GM12865 (cell line): ENCODE measurements at places on chromosomes 6 and 20.

- DNase-seq = no peak
These were observed 78.4 kb upstream of the PMEPA1 start for GRCh38 chr20:57787990-57788781.

- no peak for DNase-seq
These were observed 49.9 kb downstream of the TULP4 start for GRCh38 chr6:158361961-158362669.

DNA sequence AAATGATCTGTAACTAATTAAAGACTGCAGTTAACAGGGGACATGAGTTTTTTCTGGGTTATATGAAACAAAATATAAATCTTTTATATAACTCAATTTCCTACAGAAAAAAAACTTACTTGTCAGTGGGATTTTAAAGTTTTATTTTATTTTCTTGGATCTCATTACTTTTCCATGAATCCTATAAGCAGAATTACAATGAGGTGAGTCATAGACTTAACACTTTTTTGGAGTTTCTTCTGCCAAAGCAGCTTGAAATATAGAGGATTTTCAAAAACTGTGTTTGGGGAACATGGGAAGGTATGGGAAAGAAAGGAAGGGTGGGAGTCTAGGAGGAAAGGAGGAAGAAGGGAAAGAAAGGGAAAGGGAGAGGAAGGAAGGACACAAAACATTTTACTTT lies 130.7 kb downstream of the AIG1 start:
- DNase-seq = no peak

DNA sequence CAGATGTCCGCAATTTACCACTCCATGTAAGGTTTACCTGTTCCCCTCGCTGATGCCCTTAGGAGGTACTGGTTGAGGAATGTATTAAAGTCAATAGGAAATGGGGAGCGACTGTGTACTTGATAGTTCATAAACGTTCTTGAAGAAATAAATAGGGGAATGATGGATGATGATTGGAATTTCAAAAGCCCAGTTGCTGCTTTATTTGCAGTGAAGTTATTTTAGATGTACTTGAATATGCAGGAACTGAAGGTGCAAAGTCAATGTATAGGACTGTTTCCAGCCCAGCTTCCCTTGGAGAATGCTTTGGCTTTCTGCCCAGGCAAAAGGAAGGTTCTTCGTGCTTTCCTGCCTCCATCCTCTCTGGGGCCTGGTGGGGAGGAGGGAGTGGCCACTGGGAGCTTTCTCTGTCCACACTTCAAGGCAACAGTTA lies 19.8 kb downstream of the ADGRF5 start:
- no peak for DNase-seq

DNA sequence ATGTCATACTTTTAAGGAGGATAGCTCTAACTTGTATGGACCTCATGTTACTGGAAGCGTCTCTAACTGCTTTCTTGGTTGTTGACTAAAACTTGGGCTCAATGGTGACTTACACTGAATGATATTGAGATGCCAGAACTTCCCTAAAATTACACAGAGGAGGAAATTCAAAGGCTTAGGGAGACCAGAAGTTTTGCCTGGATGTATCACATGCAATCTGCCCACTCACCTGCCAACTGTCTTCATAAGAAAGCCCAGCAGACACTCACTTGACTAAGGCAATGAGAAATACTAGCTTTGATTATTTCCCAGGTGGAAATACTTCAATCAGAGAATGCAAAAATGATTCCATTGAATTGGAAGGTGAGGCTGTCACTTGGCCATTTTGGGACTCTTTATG lies 51.2 kb upstream of the PDYN start:
- DNase-seq = no peak

- DNase-seq = no peak
These were observed 141.1 kb downstream of the CEBPB start for GRCh38 chr20:50331469-50332363.

DNA sequence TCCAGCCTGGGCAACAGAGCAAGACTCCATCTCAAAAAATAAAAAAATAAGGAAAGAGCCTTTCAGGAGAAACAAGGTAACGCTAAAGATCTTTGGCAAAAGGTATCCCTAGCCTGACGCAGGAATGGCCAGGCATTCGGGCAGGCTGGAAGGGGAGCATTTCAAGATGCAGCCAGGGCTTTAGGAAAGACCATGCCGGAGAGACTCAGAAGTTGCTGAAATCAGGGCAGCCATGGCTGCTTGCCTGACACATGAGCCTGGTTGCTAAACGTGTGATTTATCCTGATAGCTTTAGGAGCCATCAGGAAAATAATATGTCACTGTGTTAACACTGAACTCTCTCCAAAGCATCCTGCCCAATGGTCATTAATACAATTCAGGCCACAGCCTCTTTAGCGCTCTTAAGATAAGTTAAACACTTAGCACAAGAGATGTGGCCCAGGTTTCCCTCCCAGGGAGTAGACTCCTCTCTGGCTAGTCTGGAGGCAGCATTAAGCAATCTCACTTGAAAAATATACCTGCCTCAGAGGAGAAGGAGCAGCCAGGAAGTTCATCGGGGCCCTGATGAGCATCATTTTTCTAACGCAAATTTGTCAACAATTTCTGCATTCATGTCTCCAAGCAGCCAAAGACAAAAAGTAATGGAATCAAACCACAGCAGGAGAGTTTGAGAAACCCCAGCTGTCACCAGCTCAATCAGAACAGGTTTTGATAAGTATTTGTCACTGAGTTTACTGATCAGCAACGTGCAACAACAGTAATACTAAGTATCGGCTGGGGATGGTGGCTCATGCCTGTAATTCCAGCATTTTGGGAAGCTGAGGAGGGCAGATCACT lies 200.0 kb downstream of the ZMYND8 start:
- DNase-seq = no peak

DNA sequence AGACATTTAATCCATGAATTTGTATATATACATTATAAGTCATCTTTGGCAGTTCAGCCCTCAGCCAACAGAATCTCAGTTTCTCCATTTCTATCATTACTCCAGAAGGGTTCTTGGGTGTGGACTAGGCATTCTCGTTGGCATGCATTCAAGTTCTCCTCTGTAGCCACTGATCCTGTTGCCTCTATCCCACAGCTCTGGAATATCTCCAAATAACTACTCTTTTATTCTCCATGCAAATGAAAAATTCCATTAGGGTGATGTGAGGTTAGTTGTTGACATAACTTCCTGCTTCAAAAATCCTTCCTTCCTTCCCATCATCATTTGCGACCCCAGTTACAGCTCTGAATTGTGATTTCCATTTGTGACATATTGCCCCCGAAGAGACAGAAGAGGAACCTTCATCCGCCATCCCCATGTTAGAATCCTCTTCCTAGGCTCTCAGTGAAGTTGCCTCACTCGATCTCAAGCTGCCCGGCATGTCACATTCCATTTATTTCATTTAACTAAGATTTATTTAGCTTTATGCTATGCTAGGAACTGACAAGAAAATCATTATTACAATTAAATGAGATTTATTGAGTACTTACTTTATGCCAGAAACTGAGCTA lies 93.7 kb upstream of the EDN1 start:
- DNase-seq = no peak

DNA sequence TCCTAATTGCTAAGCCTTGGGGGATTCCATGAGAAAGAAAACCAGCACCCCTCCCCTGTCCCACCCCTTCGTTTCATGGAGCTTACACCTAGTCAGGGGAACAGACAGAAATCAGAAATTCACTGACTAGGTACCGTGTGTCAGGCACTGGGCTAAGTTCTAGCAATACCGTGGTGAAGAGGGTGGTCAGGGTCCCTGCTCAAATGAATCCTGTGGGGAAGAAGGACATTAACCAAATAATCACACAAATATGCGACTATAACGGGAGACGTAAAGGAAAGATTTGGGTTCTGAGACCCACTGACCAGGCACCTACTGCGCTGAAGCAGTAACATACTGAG lies 65.1 kb upstream of the TOP1 start:
- no peak for DNase-seq

DNA sequence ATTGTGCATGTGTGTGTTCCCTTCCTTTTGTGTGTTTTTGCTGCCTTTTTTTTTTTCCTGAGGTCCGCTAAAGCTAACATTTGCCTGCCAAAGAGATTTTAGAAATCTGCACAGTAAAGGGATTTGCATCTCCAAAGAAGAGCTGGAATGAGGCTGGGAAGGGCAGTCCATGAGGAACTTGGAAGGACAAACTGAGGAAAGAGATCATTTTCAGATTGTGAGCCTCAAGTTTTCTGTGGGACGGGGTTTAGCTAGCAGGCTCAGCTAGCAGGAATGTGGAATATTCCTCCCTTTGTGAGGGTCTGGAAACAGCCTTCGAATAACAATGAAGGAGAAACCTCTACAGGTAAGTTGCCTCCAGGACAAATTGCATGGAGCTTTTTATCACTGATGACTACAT lies 3.8 kb downstream of the INSM1 start:
- no peak for DNase-seq

GRCh38 chr6:114162691-114163347 lies 180.0 kb downstream of the HS3ST5 start:
- DNase-seq = no peak

DNA sequence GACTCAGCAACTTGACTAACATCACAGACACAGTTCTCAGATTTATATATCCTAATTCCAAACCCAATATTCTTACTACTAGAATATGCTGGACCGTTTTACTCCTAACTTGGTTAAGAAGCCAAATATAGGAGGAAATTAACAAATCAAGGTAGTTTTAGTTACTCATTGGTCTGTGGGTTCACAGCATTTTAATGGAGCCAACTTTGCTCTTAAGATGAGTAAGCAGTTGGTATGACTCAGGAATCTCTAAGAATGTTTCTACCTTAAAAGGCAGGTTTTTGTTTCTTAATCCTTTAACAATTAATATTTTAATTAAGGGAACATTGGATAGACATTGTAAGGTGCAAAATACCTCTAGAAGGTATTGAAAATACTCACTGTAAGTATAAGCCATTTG lies 31.6 kb downstream of the OPRM1 start:
- DNase-seq = no peak

- DNase-seq = no peak
These were observed 643 bp downstream of the CD24 start for GRCh38 chr6:106973836-106974335.

GRCh38 chr20:2603816-2604505 lies 48.5 kb upstream of the NOP56 start:
- DNase-seq = no peak

- no peak for DNase-seq
These were observed 75.9 kb upstream of the EYA4 start for GRCh38 chr6:133165235-133165634.

DNA sequence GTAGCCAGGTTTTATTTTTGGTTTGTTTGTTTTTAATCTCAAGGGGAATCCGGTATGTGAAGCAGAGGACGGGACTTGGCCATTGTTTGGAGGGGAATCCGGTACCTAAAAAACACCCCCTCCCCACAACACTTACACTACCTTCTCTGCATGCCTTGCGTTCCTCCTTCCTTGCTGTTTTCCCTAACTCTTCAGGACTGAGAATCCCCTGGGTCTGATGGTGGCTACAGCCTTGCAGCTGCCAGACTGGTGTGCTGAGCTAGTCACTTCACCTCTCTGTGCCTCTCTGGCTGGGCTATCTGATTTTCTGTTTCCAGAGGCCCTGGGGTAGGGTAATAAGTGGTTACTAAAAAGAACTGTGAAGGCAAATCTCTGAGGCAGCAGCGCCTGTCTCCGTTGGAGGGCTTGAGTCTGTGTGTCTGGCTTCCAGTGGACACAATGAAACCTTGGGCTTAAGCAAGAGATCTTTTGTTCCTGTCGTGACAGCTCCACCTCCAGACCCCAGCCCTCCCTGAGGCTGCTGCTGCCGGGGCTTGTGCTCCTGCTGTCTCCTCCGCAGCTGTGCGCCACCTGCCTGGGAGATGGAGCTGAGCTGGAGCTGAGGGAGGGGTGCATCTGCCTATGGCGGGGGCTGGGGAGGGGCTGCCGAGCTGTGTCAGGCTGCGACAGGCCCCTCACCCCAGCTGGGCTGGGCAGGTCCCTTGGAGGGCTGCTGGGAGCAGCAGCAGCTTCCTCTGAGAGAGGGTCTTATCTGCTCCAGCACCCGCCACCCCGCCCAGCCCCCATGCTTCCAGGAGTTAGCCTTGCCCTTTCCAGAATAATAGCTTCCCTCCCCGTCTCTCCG lies 65.8 kb upstream of the CCDC167 start:
- peak; percentile 53 for DNase-seq

- DNase-seq = no peak
These were observed 146.3 kb upstream of the GJE1 start for GRCh38 chr6:141986457-141986856.

GRCh38 chr6:10463491-10464481 lies 48.9 kb upstream of the TFAP2A start:
- peak; percentile 19 for DNase-seq

GRCh38 chr6:21200134-21200870 lies 393.2 kb upstream of the SOX4 start:
- peak; percentile 43 for DNase-seq

GRCh38 chr20:46118481-46119020 lies 437 bp downstream of the CD40 start:
- peak; percentile 75 for DNase-seq

GRCh38 chr20:669573-669972 lies 6.0 kb downstream of the SCRT2 start:
- DNase-seq = no peak

- no peak for DNase-seq
These were observed 4.6 kb downstream of the TFEB start for GRCh38 chr6:41730531-41731436.

- DNase-seq = no peak
These were observed 71.5 kb downstream of the NDUFAF5 start for GRCh38 chr20:13856354-13856753.

DNA sequence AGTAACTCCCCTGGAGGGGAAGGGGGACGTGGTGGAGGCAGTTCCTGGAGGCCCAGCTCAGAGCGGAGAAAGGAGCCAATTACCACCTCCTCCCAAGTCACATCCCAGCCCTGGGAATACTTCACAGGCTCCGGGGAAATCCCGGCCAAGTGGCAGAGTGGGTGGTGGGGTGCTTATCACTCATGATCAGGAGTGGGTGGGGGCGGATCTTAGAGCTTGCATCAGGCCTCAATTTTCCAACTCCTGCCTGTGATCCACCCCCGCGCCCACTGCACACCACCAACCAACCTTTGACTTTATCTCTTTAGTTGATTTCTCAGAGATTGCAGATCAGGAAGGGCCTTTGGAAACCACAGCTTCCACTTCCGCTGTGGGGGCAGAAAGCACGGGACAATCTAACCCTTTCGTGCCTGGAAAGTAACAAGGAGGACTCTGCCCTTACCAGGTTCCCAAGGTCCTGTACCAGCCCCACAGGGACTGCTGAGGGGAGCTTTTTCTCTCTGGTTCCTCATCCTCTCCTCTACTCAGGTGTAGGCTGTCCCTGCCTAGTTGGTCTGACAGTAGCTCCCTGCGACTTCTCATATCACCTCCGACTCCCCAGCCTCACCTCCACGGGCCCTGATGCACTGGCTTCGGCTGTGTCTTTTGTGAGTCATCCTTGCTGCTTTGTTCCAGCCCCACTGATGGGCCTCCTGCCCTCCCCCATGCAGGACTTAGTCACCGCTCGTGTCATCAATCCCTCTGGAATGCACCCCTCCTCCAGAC lies 24.9 kb upstream of the IER3 start:
- DNase-seq = peak; percentile 50
